CD8-positive, alpha-beta memory T cell (primary cell): ENCODE measurements at places on chromosomes 7 and 10. TPM values are rescaled to one million over a fixed set of nuclear protein-coding genes. Genes with fewer than 3 reads are reported as not detected.
A peak's percentile ranks its signal among the peaks of the same experiment; 100 is the strongest.

DNA sequence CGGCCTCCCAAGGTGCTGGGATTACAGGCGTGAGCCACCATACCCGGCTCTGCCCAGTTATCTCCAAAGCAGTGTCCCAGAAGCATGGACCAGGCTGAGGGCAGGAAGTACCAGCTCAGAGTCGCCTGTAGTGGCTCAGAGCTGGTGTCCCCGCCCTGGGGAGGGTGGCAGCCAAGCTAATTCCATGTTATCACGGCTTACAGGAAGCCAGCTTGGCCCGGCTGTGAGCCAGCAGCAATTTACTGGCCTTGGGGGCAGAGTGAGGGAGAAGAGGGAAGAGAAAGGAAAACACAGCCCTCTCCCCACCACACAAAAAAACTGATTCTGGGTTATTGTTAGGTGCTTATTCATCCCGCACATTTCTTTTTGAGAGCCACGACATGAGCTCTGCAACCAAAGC lies 88.1 kb downstream of the HIP1 start:
- H3K36me3 ChIP-seq, result no peaks in the 10 kb centered on the region
- DNase-seq, result no peak
- H3K27me3 ChIP-seq, result no peaks in the 10 kb centered on the region
- H3K27ac ChIP-seq, result no peak overlapping the region
- no peak overlapping the region for H3K4me3 ChIP-seq

DNA sequence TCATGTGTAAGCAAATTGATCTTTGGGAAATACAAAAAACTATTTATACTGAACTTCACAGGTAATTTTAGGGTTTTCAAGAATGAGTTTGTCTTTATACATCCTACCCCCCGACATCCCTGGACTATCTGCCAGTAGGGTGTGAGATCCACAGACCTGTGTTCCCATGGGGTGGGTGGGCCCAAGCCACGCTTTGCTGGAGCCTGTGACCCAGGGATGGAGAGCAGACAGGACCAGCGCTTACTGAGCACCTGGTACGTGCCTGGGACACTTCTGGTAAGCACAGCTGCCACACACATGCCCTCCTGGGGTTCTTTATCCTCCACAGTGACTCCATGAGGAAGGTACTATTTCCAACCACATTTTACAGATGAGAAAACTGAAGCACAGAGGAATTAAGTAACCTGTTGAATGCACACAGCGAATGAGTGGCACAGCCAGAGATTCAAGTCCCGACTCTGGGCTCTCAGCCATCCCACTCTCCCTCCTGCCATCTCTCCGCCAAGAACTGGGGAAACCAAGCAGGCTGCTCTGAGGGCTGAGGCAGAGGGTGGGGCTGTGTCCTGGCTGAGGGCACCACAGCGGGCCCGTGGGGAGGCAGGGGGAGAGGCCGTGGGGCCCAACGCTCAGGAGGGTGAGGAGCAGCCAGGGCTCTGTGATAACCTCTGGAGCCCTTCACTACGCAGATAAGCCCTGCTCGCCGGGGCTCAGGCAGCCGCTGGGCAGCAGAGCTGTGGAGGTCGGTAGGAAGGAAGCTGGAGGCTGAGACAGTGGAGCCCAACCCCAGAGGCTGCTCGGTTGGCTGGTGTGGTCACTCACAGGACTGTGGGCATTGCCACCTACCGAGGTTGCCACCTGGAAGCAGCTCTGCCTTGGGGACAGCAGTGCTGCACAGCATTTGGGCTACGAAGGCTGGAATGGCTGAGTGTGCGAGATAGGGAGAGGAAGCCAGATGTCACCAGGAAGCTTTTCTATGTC lies 124.2 kb downstream of the ARHGAP22 start:
- no peaks in the 10 kb centered on the region for H3K27me3 ChIP-seq
- H3K4me3 ChIP-seq, result no peak overlapping the region
- DNase-seq, result no peak
- H3K27ac ChIP-seq, result peak overlapping the region; percentile 27
- H3K4me1 ChIP-seq, result no peaks in the 10 kb centered on the region

DNA sequence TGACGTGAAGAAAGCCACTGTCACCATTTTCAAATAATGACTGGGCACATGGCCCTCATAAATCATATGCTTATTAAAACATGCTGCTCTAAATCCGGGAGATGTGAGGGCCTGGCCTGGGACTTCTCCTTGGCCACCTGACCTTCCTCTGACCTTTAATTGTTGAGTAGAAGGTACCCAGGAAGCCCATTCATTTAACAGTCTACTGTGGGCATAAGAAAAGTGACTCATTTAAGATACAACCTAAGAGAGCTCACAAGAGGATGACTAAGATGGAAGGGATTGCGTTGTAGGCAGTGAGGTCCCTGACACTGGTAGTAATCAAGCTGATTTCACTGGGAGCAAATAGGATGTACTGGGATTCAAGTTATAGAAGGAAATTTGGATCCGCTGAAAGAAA lies 203.4 kb upstream of the GPR26 start:
- no peaks in the 10 kb centered on the region for H3K36me3 ChIP-seq
- no peak overlapping the region for H3K27ac ChIP-seq
- H3K4me3 ChIP-seq, result no peak overlapping the region
- H3K4me1 ChIP-seq, result no peaks in the 10 kb centered on the region

GALNT17 gene
- total RNA-seq, result not detected

PON3 gene
- total RNA-seq, result not detected

PON1 gene
- total RNA-seq, result not detected
